ENCODE measurements at places on chromosomes 4 and X. TPM values are rescaled to one million over a fixed set of nuclear protein-coding genes. Genes with fewer than 3 reads are reported as not detected.

DNA sequence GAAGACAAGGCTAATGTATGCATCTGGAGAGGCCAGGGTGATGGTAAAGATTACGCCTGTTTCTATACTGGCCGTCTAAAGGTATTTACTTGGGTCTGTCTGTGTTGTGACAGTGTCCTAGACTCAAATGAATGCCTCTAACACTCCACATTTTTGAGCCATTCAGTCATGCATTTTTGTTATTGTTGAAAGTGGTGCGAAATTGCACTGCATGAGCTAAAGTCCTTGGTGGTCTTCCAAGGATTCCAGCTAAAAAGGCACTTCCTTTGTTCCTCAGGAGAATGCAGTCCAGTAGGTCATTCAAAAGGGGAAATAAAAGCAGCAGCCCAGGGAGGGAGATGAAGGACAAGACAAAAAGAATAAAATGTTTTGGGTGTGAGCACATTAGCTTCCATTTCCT is 3.0 kb downstream of the GPC4 start:
- DNase-seq: no peak
- H3K27me3 ChIP-seq: peaks cover 2% of the 10 kb centered on the region
- H3K27ac ChIP-seq: no peak overlapping the region
- peak overlapping the region; percentile 11 for H3K4me3 ChIP-seq
- H3K4me1 ChIP-seq: peaks cover 9% of the 10 kb centered on the region

- no peak for DNase-seq
- H3K4me3 ChIP-seq: no peak overlapping the region
- H3K4me1 ChIP-seq: no peaks in the 10 kb centered on the region
- H3K27ac ChIP-seq: no peak overlapping the region
- H3K27me3 ChIP-seq: no peaks in the 10 kb centered on the region
Measured at GRCh38 chrX:96314985-96315384, 369.7 kb upstream of the DIAPH2 start.

GRCh38 chr4:155597933-155598451 is 68.7 kb upstream of the GUCY1A1 start:
- no peak overlapping the region for H3K4me3 ChIP-seq
- H3K4me1 ChIP-seq: no peaks in the 10 kb centered on the region
- no peaks in the 10 kb centered on the region for H3K36me3 ChIP-seq
- no peaks in the 10 kb centered on the region for H3K27me3 ChIP-seq

DNA sequence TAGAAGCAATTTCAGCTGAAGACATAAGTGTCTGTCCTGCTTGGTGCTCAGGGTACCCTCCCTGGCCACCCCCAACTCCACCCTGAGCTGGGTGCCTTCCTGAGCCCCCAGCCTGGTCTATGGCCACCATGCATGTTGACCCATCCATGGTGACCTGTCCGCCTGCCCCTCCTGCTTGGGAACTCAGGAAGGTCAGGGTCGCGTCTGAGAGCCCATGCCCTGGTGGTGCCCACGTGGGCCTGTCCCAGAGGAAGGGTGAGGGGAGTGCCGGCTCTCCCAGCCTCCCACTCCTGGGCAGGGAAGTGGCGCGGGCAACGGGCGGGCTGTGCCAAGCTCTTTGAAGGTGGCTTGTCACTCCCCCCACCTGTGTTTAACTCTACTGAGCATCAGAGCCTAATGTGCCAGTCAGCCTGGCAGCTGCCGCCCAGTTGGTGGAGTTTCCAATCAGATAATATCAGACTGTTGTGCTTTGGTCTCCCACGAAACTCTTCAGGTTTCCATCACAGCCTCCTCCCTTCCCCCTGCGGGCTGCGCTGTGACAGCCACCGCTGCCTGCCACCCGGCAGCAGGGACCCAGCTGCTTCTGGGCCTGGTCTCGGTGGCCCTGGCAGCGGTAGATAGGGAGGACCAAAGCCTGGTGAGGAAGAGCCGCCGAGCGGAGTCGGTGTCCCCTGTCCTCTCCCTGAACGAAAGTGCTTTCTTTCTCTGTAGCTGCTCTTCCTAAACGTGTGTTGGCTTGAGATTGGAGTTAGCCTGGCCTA is 4.8 kb downstream of the SH3BP2 start:
- peaks cover 2% of the 10 kb centered on the region for H3K27me3 ChIP-seq
- no peak overlapping the region for H3K27ac ChIP-seq
- DNase-seq: peak; percentile 13
- no peaks in the 10 kb centered on the region for H3K4me1 ChIP-seq
- no peak overlapping the region for H3K4me3 ChIP-seq
- H3K36me3 ChIP-seq: no peaks in the 10 kb centered on the region

- H3K27ac ChIP-seq: no peak overlapping the region
- no peak overlapping the region for H3K4me3 ChIP-seq
- peaks cover 23% of the 10 kb centered on the region for H3K4me1 ChIP-seq
- H3K36me3 ChIP-seq: no peaks in the 10 kb centered on the region
- DNase-seq: no peak
- H3K27me3 ChIP-seq: no peaks in the 10 kb centered on the region
Measured at GRCh38 chrX:108221301-108221864, 129.8 kb downstream of the ATG4A start.

- H3K4me1 ChIP-seq: no peaks in the 10 kb centered on the region
- no peak overlapping the region for H3K27ac ChIP-seq
- H3K36me3 ChIP-seq: peaks cover 4% of the 10 kb centered on the region
- H3K27me3 ChIP-seq: peaks cover 3% of the 10 kb centered on the region
- no peak overlapping the region for H3K4me3 ChIP-seq
- no peak for DNase-seq
Measured at GRCh38 chrX:56782791-56783449, 53.9 kb downstream of the NBDY start.

The ZCCHC12 gene
- total RNA-seq: 22.7 TPM

The VCX3A gene
- not detected for total RNA-seq

DNA sequence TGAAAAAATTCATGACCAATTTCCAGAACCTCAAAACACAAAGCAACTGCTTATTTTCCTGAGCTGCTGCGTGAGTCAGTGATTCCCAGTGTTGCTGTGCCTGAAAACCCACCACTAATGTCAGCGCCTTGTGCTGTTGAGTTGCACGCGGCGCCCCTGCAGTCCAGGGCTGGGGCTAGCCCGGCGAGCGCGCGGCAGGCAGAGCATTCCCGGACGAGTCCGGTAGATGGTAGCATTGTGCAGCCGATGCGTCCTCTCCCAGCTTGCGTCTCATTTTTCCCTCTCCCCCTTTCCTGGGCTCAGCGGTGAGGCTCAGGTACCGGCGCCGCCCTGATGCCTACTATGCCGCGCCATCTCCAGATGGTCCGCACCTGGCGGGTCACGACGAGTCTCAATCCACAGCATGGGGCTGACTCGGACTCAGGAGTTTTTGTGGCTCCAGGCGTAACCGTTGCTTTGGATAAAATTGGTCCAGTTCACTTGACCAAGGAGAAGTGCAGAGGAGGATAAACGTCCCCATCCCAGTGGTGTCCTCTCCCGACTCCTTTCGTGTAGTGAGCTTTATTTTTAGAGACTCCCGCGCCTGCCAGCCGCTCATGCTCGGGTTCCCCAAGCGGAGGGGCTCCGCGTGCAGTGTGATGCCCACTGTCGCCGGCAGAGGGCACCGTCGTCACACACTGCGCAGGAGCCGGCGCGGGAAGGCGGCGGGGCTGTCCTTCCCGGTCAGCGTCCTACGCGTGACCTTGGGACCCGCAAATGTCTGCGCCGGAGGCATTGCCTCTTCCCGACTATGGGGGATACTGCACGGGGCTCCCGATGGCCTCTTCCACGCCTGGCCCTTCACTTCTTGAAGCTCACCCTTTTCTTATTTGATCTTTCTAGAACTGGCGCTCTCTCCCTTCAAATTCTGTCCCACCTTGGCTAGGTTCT is 53.6 kb upstream of the IGFBP7 start:
- H3K4me1 ChIP-seq: peaks cover 3% of the 10 kb centered on the region
- no peaks in the 10 kb centered on the region for H3K36me3 ChIP-seq
- H3K27me3 ChIP-seq: no peaks in the 10 kb centered on the region
- DNase-seq: peak; percentile 89

DNA sequence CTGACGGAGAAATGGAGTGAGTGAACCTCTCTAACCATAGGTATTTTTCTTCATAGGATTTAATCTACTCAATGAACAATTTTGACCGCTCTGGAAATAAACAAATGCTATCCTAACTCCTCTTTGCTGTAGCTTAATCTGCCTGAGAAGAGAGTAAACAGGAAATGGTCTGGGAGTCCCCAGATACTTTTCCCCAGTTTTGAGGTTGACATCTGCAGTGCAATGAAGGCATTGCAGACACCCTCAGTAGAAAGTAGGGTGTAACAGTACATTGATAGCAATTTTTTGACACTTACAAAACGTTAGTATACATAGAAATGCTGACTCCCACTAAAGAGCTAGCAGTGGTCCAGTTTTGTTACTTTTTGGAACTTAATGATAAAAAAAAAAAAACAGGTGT is 495.9 kb upstream of the FAM241A start:
- H3K27me3 ChIP-seq: peaks cover 2% of the 10 kb centered on the region
- H3K36me3 ChIP-seq: no peaks in the 10 kb centered on the region
- no peak for DNase-seq
- peaks cover 9% of the 10 kb centered on the region for H3K4me1 ChIP-seq
- no peak overlapping the region for H3K4me3 ChIP-seq

DNA sequence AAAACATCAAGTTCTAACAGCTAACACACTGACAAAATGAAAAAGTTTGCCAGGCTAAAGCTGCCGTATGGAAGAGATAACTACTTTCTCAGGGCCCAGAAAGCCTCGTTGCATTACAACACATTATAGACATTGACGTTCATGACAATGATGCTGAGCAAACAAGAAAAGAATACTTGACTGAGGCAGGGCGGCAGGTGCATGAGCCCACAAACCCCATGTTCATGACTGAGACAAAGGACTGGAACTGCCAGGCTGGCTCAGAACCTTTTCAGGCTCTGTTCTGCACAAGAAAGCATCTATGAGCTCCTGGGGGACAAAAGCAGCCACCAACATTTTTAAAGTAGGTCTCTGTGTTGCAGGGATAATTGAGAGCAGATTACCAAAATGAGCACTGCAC is 13.6 kb downstream of the TLR6 start:
- no peaks in the 10 kb centered on the region for H3K27me3 ChIP-seq
- H3K4me3 ChIP-seq: no peak overlapping the region
- no peaks in the 10 kb centered on the region for H3K4me1 ChIP-seq
- no peaks in the 10 kb centered on the region for H3K36me3 ChIP-seq
- H3K27ac ChIP-seq: no peak overlapping the region
- DNase-seq: no peak

- no peak overlapping the region for H3K27ac ChIP-seq
- peaks cover 7% of the 10 kb centered on the region for H3K4me1 ChIP-seq
- H3K4me3 ChIP-seq: no peak overlapping the region
- no peaks in the 10 kb centered on the region for H3K27me3 ChIP-seq
Measured at GRCh38 chr4:180437601-180438000, 1805.6 kb upstream of the TENM3 start.

GRCh38 chrX:152992115-152992514 is 1.8 kb downstream of the PNMA5 start:
- H3K27me3 ChIP-seq: no peaks in the 10 kb centered on the region
- no peaks in the 10 kb centered on the region for H3K4me1 ChIP-seq
- no peak overlapping the region for H3K27ac ChIP-seq
- DNase-seq: no peak

GRCh38 chr4:120753854-120754253 is 168.7 kb downstream of the PRDM5 start:
- peaks cover 12% of the 10 kb centered on the region for H3K36me3 ChIP-seq
- H3K4me1 ChIP-seq: peaks cover 18% of the 10 kb centered on the region
- H3K27me3 ChIP-seq: peaks cover 6% of the 10 kb centered on the region
- H3K27ac ChIP-seq: peak overlapping the region; percentile 75
- no peak for DNase-seq

The ADH7 gene
- total RNA-seq: not detected

DNA sequence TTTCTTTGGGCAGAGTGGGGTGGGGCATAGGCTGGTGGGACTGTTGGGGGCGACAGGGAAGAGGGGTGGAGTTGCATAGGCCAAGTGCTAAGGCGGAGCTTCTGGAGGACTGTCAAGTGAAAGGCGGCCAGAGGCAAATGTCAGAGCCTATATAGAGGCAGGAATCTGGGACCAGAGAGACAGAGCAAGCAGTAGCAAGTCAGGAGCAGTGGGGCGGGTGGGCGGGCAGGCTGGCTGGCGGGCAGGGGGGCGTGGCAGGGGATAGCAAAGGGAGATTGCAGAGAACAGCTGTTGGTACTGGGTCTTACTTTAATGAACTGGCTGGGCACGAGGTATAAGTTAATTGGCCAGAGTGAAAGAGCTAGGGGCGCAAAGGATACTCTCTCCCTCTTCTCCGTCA is 89.8 kb downstream of the RTL9 start:
- H3K27me3 ChIP-seq: no peaks in the 10 kb centered on the region
- H3K4me3 ChIP-seq: no peak overlapping the region
- H3K27ac ChIP-seq: no peak overlapping the region
- H3K4me1 ChIP-seq: peaks cover 6% of the 10 kb centered on the region
- DNase-seq: no peak
- H3K36me3 ChIP-seq: no peaks in the 10 kb centered on the region

The DIPK2B gene
- total RNA-seq: not detected

DNA sequence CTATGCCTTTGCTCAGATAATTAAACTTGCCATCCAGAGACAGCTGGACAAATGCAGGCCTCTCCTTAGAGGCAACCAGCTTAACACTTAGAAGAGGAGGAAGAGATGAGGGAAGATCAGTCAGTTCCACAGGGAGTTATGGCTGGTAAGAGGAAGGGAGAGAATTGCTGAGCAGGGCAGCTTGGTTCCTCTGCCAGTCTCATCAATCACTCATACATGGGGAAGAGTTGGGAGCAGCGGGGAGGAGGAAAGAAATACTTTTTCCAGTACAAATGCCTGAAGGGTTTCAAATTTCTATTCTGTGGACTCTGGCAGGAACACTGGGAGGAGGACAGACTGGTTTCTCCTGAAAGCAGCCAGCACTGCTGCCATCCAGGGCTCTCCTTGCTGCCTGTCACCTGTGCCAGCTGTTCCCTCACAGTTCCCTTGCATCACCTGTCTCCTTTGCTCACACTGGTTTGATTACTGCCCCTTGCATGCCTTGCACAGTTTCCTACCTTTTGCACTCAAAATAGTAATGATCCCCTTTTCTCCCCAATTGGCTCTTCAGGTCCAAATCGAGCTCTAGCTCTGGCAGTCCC is 59.5 kb downstream of the PGRMC2 start:
- DNase-seq: no peak
- H3K4me3 ChIP-seq: peak overlapping the region; percentile 63
- peaks cover 25% of the 10 kb centered on the region for H3K4me1 ChIP-seq
- peak overlapping the region; percentile 71 for H3K27ac ChIP-seq
- H3K27me3 ChIP-seq: peaks cover 4% of the 10 kb centered on the region
- H3K36me3 ChIP-seq: peaks cover 4% of the 10 kb centered on the region

GRCh38 chr4:145507636-145508035 is 26.0 kb downstream of the SMAD1 start:
- no peak for DNase-seq
- H3K4me3 ChIP-seq: no peak overlapping the region
- peaks cover 2% of the 10 kb centered on the region for H3K4me1 ChIP-seq

All from glutamatergic neuron (in vitro differentiated cells).